SJCRH30 (cell line): ENCODE measurements at places on chromosomes 12 and 14.
A peak's percentile ranks its signal among the peaks of the same experiment; 100 is the strongest.

DNA sequence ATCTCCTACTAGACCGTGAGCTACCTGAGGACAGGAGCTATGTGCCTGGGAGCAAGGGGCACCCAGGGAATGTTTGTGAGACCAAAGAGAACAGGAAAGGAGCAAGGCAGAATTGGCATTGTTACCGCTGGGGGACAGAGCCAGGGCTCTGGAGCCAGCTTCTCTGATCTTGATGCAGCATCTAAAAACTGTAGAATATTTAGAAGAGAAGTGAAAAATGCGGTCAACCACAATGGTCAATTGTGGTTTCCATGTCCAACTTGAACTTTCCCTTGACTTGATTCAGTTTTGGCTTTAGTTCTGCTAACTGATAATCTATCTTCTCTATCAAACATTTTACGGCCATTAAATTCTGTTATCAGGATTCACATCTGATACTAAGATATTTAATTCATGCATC, 201.2 kb downstream of the ANO4 start:
- no peak for DNase-seq

DNA sequence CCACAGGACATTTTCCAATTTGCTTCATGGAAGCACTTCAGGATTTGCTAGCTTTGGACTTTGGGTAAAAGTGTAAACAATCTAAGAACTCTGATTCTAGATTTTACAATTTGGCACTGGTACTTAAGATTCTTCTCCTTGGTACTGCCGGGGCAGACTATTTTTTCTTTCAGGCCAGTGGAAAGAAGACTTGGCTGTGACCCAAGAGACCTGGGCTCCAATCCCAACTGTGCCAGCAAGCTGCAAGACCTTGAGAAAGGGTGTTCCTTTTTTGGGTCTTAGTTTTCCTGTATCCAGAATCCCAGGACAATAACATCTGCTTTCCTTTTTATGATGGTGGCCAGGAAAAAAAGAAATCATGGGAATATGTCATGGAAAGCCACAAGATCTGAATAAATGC, 148.1 kb upstream of the CRY1 start:
- DNase-seq, result no peak

DNA sequence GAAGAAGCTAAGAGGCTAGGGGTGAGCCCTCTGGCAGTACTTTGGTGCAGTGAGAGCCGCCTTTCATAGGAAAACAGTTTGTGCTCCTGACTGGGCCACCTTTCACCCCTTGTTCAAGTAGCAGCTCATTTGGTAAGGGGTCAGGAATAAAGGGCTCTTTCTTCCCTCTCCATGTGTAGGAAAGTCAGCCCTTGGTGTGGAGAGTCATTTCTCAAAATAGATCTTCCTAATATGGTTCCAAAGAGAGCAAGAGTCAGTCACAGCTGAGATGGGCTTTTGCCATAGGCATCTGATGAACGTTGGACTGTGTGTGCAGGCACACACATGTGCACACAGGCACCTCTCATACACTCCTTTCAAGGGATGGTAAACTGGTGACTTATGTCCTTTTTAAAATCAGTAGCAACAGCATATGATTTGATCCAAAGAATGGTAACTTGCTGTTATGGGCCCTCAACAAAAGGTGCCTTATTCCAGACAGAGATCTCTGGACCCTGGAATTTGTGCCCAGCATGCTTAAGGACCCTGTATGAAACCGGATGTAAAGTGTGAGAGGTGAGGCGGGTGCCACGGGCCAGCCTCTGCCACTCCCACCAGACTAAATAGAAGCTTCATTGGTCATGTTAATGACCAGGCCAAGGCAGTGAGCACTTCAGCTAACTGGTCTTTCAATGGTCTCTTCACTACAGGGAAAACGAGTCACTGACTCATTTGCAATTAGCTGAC, 16.7 kb upstream of the RIC8B start:
- DNase-seq, result no peak

DNA sequence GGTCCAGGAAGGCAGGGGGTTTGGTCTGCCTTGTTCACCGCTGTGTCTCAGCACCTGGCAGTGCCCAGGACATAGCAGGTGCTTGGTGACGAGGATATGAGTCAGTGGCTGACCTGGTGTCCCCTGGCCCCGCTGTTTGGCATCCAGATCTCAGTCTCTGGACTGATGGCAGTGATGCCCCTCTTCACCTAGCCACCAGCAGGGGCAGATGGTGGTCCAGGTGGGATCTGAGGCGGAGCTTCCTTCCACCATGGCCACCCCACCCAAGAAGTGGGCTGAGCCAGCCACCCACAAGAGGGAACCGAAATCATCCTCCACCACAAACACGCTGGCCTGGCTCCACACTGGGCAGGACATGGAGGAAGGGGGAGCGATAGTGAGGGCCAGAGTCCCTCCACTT, 16.1 kb upstream of the SH2B3 start:
- no peak for DNase-seq

- no peak for DNase-seq
These were observed 76.1 kb downstream of the RBM19 start for GRCh38 chr12:113889891-113890581.

DNA sequence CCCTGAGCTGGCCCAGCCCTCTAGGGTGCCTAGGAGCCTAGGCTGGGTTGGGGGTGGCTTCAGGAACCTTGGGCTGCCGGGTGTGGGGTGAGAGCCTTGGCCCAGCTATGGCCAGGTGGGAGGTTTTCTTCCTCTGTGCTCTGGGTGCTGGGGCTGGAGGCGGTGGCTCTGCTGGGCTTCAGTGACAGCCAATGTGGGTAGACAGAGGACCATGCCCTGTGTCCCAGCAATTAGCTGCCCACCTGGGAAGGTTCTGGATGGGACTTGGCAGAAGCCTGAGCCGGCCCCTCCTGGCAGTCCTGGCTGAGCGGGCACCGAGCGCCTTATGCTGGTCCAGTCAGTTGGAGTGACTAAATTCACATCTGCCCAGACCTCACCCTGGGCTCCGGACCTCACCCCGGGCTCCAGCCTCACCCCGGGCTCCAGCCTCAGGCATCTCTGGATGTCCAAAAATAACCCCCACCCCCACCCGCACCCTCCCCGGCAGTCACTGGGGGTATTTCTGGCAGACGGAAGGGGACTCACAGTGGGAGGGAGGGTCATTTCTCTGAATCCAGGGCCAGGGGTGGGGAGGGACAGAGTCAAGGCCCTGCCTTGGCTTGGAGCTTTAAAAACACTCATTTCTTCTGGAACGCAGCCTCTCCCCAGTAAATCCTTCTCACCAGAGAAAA, 46.9 kb downstream of the CYP46A1 start:
- DNase-seq, result peak; percentile 1

GRCh38 chr14:24556756-24557155, 19.3 kb downstream of the CTSG start:
- no peak for DNase-seq

GRCh38 chr14:68973639-68974038, 5.5 kb downstream of the ACTN1 start:
- no peak for DNase-seq

DNA sequence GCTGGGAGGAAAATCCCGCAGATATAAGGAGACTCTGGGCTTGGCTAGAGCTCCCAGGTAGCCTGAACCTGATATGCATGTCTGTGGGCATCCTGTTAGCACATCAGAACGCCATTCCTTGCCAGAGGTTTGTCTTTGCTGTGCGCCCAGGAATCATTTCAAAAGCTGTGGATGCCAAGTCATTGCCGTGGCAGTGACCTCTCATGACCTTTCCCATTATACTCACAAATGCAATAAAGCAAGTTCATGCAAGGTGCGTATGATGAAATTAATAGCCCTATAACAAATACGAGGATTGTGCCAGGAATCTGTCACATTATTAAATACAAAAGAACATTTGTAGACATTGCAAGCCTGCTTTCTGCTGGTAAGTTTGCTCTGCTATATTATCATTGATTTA, 229.1 kb upstream of the PELI2 start:
- no peak for DNase-seq

GRCh38 chr12:95116773-95117172, 43.4 kb upstream of the NR2C1 start:
- DNase-seq, result no peak

GRCh38 chr14:32004300-32004699, 72.8 kb upstream of the ARHGAP5 start:
- DNase-seq, result no peak

GRCh38 chr12:121232163-121232562, 22.2 kb downstream of the P2RX4 start:
- no peak for DNase-seq

GRCh38 chr14:85195872-85196477, 334.0 kb upstream of the FLRT2 start:
- peak; percentile 4 for DNase-seq

GRCh38 chr12:30980955-30981662, 54.6 kb downstream of the TSPAN11 start:
- peak; percentile 51 for DNase-seq

- no peak for DNase-seq
These were observed 7.6 kb downstream of the AICDA start for GRCh38 chr12:8605057-8605456.

- peak; percentile 74 for DNase-seq
These were observed 8.5 kb downstream of the WSB2 start for GRCh38 chr12:118052324-118053070.

DNA sequence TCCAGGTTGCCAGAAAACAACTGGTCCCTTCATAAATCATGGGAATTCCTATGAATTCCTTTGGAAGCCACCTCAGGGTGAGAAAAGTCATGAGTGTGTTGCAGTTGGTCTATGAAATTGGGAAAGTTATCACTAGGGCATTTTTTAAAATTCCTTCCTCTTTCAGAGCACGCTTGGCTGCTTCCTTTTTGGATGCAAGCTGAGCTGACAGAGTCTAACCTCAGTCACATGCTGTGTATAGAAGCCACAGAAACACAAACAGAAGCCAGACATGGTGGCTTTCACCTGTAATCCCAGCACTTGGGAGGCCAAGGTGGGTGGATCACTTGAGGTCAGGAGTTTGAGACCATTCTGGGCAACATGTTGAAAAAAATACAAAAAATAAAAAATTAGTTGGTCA, 21.7 kb upstream of the HELB start:
- no peak for DNase-seq

- DNase-seq, result peak; percentile 73
These were observed 6.6 kb downstream of the PPP4R4 start for GRCh38 chr14:94180655-94181271.

DNA sequence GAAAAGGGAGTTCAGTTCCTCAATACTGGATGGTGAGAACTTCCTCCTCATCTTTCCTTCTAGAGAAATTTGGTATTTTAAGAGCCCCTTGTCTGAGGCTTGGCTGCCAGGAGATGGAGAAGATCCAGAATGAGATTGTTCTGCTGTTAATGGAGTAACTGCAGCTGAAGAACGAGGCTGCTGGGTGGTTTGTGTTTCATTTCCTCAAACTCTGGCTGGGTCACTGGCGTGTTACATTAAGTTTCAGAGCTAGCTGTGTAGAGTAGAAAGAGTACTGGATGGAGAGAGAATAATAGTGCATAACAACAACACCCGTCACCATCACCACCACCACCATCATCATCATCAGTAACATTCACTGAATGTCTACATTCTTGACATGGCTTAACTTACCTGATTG, 325.0 kb upstream of the TBX3 start:
- no peak for DNase-seq

- DNase-seq, result no peak
These were observed 285.3 kb upstream of the CRY1 start for GRCh38 chr12:107378609-107379008.

GRCh38 chr12:122729583-122730214, 945 bp downstream of the HCAR1 start:
- DNase-seq, result no peak

DNA sequence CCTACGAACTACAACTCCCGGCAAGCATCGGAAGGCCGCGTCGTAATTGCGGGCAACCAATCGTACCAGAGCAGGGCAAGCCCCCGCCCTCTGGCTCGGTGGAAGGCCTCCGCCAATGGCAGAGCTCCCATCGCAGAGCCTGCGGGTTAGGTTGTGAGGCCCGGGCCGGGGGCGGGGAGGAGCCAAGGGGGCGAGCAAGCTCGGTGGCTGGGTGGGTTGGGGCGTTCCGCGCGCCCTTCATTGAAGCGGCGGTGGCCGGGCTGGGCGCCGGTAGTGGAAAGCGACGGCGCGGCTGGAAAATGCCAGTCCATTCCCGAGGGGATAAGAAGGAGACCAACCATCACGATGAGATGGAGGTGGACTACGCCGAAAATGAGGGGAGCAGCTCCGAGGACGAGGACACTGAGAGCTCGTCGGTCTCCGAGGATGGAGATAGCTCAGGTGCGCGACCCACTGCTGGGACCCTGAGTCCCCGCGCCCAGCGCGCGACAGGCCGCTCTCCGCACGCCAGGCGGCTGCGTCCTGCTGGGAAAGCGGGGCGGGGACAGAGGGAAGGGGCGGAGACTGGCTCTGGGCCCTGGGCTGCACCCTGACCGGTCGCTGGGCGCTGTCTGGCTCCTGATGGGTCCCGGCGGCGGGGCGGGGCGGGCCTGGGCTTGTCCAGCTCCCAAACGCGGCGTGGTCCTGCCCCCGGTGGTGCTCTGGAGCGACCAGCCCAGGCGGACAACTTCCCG, at the start of gene BRMS1L:
Gene BRMS1L, plus strand, starts transcription at position 121 of the 734 bp plus-strand sequence. Its CDS starts 179 bp downstream, at position 300.
- peak; percentile 99 for DNase-seq

GRCh38 chr12:32139064-32139421, 32.4 kb downstream of the BICD1 start:
- no peak for DNase-seq

- no peak for DNase-seq
These were observed 552.3 kb downstream of the SLC16A7 start for GRCh38 chr12:60148109-60148508.

- DNase-seq, result no peak
These were observed 24.3 kb downstream of the VRK1 start for GRCh38 chr14:96821501-96821900.

- peak; percentile 2 for DNase-seq
These were observed 47.3 kb downstream of the PDE3A start for GRCh38 chr12:20415641-20416040.
